Ureter (tissue), 1 donor: ENCODE measurements at places on chromosomes 3 and 15.

GRCh38 chr3:123122525-123123315, 55.9 kb downstream of the PDIA5 start:
- no peak for DNase-seq

GRCh38 chr3:57150113-57150581, 15.0 kb downstream of the IL17RD start:
- no peak for DNase-seq

GRCh38 chr15:41734079-41734478, 40.2 kb upstream of the MAPKBP1 start:
- no peak for DNase-seq

- peak; percentile 64 for DNase-seq
These were observed 16.5 kb downstream of the SEMA3G start for GRCh38 chr3:52428151-52429005.

DNA sequence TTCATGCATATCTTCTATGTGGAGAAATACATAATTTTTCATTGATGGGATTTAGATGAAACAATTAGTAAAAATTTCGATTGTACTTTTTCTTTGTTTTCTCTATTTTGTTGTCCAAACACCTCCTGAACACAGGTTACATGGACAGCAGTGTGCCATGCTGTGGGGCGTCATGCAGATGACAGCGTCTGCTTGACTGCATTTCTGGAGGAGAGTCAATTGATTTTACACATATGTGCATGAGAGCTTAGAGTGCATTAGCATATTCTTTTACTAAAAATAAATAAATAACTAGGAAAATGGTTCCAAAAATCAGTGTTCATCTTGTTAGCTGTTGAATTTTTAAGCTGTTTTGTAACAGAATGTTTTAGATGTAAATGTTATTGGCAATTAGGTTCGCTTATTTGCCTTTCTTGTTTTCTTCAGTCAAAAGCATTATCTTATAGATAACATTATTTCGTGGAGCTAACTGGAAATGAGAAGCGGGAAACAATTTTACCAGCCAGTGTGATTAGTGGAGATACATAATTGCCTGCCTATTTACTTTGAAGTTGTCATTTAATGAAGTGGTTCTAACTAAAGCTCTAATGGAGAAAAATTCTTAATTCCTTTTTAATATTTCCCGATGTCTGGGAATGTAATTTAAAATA, 82.7 kb upstream of the VGLL3 start:
- no peak for DNase-seq

DNA sequence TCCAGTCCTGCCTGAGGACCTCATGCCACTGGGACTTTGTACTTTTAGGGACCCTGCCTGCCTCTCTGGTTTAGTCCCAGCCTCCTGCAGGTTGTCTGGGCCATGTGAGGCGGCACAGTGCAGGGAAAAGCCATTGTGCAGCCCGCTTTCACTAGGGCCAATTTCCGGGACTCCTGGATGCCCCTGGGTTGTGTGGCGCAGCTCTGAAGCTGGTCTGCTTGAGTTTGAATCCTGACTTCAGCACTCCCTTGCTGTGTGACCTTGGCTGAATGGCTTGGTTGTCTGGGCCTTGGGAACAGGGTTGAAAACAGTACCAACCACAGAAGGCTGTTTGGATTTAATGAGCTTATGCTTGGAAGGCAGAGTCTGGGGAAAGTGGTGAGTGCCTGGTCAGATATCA, 8.3 kb downstream of the TEX264 start:
- DNase-seq = no peak

DNA sequence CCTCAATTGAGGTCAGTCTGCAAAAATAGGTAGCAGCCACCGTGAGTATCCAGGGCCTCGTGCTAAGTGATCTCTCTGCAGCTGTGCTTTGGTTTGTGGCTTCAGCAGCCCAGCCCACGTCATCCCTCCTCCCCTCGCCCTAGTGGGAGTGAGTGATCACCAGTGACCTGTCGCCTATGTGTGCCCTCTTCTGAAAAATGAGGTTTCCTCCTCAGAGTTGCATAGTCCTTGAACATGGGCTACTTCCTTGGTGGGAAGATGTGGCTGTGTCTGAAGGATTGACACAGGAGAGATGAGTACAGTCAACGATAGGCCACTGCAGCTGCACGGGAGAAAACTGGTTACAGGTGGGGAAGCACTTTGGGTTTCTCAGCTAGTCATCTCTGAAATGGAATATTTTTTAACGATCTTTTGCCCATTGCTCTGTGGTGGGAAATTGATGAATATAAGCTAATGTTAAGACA, 144.8 kb upstream of the BHLHE40 start:
- DNase-seq = no peak

GRCh38 chr3:31391150-31391549, 141.6 kb upstream of the STT3B start:
- DNase-seq = no peak

- no peak for DNase-seq
These were observed 90.0 kb upstream of the RPL32 start for GRCh38 chr3:12931273-12931905.

- DNase-seq = no peak
These were observed 91.5 kb upstream of the PROK2 start for GRCh38 chr3:71876135-71877105.

GRCh38 chr3:90062631-90063200, 955.3 kb downstream of the EPHA3 start:
- DNase-seq = no peak

DNA sequence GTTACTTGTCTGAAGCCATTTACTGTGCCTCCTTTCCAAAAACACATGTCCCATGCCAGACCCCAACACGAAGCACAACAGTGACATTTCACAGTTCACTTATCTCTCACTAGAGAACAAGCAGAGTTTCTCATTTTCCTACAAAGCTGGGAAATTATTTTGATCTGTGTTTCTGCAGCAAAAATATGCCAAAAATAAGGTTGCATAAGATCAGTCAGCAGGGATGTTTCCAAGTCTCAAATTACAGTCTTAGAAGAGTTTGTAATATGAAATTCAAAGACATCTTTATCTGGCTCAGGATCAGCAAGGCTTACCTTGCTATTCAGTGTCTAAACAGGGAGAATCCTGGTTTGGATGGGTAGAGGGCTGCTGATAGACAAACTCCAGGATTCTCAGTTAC, 75.5 kb downstream of the GJD2 start:
- DNase-seq = no peak

DNA sequence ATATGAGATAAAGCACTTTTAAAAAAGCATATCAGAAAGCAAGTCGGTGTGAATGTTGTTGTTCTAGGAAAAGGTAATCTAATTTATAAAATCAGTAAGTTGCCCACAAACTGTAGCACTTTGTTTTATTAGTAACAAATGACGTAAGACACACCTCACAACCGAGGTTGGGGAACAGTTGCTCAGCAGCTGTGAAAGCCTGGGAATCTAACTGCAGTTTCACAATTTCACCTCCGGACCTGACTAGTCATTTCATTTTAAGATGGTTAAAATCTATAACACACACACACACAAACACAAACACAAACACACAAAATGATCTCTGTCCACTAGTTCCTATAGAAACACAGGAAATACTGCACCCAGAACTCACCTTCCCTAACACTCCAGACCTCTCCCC, 406.7 kb upstream of the NR2F2 start:
- DNase-seq = no peak

DNA sequence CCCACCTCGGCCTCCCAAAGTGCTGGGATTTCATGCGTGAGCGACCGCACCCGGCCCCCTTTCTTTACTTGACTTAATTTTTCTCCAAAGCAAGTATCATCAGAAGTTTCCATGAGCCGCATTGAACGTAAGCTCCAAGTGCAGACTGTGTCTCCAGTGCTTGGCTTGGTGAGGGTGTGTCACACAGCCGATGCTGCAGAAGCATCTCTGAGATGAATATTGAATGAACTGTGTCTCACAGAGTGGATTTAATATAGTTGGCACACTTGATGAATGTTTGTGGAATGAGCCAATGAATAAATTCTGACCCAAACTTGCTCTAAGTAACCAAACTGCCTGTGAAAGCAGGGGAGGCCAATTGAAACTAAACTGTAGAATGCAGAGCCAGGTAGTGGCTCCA, 159.4 kb upstream of the KBTBD8 start:
- no peak for DNase-seq

GRCh38 chr3:66394753-66395249, 106.0 kb downstream of the LRIG1 start:
- no peak for DNase-seq

- no peak for DNase-seq
These were observed 53.4 kb downstream of the UMPS start for GRCh38 chr3:124783696-124784095.

- DNase-seq = no peak
These were observed 39.6 kb downstream of the ALCAM start for GRCh38 chr3:105406268-105406667.

- DNase-seq = peak; percentile 80
These were observed 14.9 kb downstream of the LIPH start for GRCh38 chr3:185537369-185537970.

DNA sequence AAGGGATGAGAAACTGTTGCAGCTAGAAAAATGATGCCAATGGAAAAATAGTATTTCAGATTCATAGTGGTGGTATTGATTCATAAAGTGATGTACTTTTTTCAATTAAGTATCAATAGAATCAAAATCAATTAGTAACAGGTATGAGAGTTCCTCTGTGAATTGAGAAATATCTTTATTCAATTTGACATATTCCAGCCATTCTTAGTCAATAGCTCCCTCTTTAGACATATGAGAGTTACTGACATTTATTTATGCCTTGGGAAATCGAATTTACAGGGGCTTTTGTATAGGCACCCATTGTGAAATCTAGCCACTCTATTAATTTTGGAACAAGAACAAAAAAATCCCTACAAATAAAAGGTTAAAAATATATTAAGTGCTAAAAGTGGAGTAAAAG, 386.9 kb upstream of the CNTN3 start:
- DNase-seq = no peak

- DNase-seq = no peak
These were observed 420.6 kb downstream of the TUSC7 start for GRCh38 chr3:117130222-117130621.

DNA sequence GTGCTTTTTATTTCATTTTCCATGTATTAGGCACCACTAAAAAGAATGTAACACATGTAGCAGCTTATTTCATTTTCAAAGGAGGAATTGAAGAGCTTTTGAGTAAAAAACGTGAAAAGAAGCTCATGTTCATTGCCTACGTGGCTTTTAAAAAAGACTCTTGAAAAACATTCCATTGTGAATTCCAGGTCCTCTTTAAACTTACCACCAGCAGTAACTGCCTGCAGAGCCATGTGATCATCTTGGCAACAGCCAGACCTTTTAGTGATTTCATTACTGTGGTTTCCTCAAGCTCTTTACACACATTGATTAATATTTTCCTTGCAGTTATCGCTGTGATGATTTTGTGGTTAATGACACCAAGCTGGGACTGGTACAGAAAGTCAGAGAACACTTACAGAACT, 43.8 kb upstream of the FBXL22 start:
- DNase-seq = peak; percentile 54

DNA sequence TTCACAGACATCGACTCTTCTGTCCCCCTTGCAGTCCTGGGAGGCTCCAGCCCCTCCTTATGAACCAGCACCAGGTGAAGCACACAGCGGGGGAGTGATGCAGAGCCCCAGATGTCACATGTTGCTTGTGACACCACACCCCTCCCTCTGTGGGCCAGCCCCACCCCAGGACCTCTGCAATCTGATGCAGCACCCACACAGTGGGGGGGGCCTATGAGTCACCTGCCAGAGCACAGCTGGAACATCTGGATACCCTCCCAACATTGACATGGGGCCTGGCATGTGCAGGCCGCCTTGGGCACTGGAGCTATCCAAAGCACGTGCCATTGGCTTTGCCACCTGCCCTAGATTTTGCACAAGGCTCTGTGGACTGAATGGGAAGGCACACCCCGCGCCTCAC, 70.5 kb downstream of the FEM1B start:
- no peak for DNase-seq

GRCh38 chr3:127368186-127369032, 80.6 kb upstream of the PRR20G start:
- no peak for DNase-seq

- no peak for DNase-seq
These were observed 29.6 kb upstream of the CRTC3 start for GRCh38 chr15:90500171-90500570.

DNA sequence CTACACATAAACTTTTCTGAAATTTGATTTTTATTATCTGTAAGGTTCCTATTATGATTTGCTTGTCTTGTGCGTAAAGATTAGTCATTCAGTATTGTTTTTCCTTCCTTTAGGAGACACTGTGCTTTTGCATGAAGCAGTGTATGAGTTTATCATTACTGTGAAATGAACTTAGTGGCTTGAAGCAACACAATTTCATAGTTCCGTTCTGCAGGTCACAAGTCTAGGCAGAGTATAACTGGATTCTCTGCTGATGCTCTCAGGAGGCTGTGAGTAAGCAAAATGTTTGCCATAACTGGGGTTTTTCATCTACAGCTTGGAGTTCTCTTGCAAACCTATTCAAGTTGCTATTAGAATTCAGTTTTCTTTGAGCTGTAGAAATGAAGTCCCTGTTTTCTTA, 1136.1 kb downstream of the OTOL1 start:
- no peak for DNase-seq

DNA sequence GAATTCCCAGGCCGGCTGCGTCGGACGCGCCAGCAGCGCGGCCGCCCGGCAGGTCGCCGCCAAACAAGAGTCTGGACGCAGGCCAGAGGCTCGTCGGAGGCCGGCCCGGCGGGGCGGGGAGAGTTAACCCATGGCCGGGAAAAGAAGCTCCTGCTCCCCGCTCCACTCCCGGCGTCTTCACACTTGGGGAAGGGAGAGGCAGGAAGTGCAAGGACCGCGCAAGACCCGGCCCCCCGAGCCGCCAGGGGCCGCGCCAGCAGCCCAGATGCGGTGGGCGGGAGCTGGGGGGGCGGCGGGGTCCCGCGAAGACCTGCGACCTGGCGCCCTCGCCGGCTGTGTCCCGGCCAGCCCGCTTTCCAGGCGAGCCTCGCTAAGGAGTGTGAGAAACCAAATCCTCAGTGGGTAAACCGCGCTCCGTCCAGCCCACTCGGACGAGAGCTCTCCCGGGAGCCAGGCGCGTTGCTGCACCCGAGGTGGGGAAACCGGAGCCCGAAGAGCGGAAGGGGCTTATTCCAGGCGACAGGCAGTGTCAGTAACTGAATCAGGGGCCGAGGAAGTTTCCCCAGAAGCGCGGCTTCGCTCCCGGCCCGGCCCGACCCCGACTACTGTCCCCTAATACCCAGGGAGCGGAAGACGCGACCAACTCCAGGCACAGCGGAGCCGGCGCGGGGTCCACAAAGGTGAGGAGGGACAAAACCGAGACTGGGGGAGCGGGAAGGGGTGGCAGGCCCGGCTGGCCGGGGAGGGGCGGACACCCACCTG, 721 bp downstream of the ADAMTS7 start:
- peak; percentile 62 for DNase-seq

GRCh38 chr3:116473602-116474001, 28.3 kb upstream of the LSAMP start:
- no peak for DNase-seq

DNA sequence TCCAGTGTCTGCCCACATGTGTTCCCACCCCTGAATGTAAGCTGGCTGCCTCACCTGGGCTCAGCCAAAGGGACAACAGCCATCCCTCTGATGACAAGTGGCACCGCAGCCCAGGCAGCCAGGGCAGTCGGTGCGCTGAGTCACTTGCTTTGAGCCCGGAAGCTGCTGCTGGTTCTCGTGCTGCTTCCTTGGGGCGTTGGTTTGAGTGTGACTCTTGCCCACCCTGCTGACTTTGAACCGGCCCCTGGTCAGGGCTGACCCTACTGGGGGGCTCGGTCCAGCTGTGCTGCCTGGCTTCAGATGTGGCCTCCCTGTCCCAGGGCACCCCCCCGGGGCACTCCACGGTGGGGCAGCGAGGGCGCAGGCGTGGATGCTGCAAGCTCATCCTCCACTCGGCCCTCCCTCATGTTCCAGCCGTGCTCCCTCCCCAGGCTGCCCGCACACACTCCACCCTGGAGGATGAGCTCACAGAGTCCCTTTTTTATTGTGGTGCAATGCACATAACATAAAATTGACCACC, 62.1 kb downstream of the EFCAB12 start:
- DNase-seq = no peak
